ENCODE measurements at places on chromosomes 13 and 19.

- DNase-seq, result no peak
These were observed 12.5 kb downstream of the UBXN6 start for GRCh38 chr19:4444765-4445741.

DNA sequence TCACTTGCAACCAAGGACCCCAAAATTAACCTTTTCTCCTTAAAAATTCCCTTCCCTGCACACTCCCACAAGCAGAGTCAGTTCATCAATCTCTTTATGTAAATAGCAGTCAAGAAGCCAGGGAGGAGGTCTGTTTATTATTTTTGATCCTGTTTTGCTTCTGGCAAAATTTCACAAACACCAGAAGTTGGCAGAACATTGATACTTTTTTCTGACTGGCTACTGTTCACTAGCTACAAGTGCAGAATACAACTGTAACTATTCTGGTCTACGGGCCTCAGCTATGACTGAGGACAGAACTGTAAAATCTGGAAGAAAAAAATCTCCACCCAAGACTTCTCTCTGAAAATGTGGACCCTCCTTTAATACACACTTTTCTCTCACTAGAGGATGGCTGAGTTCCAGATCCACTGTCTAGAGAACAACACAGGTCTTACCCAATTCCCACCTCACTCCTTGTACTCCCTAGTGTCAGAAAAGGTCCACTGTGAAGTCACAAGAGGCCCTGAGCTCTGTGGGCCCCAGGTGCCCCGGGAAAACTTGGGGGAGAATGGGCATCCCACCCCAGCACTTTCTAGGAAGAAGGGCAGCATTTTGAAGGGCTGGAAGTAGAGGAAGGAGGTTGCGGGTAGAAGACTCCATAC is 14.5 kb downstream of the STARD13 start:
- no peak for DNase-seq

DNA sequence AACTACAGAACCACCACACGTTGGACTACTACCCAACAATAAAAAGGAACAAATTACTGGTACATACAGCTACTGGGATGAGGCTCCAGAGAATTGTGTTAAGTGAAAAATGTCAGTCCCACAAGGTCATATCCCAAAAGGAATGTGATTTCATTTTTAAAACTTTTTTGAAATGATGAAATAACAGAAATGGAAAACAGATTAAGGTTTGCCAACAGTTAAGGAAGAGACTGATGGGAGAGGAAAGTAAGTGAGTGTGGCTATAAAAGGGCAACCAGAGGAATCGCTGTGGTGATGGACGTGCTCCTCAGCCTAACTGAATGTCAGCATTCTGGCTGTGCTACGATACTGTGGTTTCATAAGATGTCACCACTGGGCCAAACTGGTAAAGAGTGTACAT is 512.8 kb downstream of the UQCRFS1 start:
- DNase-seq, result no peak

- no peak for DNase-seq
These were observed 376.7 kb downstream of the LIG4 start for GRCh38 chr13:107838588-107839161.

DNA sequence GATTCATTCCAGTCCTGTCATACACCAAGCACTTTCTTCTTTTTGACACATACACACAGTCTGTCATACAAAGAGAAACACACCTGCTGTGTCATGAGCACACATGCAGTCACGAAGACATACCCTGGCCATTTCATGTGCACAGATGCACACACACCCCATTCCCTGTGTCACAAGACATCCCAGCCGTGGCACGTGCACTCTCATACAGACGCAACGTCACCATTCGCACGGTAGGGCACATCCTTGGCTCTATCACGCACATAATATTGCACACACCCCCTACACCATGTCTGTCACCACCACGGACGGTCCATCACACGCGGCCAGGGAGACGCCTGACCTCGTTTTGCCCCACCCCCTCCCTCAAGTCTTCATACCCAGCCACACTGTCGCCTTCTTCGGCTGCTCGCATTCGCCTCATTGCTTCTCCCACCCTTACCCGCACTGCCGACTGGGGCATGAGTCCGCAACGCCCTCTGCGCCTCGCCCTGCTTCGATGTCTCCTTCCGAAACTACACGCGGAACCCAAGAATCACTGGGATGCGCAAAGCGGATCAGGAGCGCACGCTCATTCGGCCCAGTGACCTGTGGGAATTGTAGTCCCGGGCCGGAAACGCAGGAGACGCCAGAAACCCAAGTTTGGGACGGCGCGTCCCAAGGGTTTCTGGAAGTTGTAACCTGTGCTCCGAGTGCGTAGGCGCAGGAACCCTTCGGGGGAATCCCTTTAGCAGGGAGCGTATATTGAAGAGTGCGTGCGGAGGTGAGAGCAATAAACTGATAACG is 6.8 kb upstream of the ZNF283 start:
- peak; percentile 59 for DNase-seq

DNA sequence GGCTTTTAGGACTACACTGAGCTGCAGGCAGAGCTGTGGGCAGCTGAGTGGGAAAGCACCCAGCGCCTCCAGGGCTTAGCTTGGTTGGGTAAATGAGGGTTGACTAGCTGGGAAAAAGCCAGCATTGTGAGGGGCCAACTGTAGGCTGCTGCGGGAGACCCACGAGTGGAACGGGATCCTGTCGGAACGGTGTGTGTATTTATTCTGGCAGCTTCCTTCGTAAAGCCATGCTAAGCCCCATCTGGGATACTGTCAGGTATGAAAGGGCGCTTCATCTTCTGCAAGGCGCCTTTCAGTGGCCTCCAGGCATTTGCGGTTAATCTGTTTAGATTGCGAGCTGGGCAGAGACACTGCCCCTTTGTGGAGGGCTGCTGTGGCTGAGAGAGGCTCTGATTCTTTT is 39.5 kb upstream of the CNMD start:
- no peak for DNase-seq

- DNase-seq, result no peak
These were observed 5.8 kb upstream of the KMT5C start for GRCh38 chr19:55333870-55334269.

DNA sequence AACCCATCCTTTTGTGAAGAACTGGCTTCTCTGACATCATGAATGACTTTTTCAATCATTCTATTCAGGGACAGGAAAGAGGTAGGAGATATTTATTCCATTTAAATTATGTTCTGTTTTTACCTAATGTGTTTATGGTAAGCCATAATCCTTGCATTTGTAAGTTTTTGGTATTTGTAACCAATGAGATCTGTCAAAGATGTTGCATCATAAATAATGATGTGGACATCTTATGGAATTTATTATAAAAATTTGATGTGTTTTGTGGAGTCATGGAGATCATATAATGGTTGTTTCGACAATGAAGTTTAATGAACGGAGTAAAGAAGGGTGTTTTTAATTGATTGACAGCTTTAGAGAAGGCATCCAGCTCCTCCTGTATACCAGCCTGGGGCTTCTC is 67.6 kb downstream of the LMO7 start:
- no peak for DNase-seq

- peak; percentile 87 for DNase-seq
These were observed 104.7 kb downstream of the RGCC start for GRCh38 chr13:41562083-41562482.

DNA sequence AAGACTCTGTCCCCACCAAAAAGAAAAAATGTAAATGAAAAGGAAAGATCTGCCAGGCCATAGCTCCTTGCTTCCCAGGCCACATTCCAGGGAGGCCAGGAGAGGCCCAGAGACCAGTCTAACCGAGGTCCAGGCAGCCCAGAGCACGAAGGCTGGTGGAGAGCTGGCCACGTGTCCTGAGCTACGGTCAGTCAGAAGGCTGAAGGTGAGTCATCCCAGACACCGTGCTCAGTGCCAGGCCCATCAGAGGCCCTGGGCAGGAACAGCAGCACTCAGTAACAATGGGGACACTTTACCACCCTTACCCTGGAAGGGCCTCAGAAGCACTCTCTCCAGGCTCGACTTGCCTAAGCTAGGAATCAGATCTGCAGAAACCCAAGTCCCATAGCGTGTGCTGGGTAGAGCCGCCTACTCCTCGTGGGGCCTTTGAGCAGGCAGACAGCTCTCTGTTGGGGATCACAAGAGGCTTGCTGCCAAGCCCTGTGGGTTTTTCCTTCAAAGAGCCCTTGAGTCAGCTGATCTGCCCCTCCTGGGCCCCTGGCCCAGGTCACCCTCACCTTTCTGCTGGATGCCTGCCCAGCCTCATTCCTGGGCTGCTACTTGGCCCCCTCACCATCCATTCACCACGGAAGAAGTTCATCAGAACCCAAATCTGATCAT is 11.6 kb upstream of the DNMT1 start:
- peak; percentile 79 for DNase-seq

- no peak for DNase-seq
These were observed 4.4 kb downstream of the ELSPBP1 start for GRCh38 chr19:47998800-47999199.

GRCh38 chr13:105805892-105806627 is 729.4 kb downstream of the EFNB2 start:
- no peak for DNase-seq

GRCh38 chr13:23990455-23990854 is 93.2 kb upstream of the C1QTNF9B start:
- DNase-seq, result no peak

- peak; percentile 77 for DNase-seq
These were observed 11.9 kb upstream of the F2RL3 start for GRCh38 chr19:16876904-16877361.

GRCh38 chr13:100108913-100109507 is 20.1 kb downstream of the PCCA start:
- peak; percentile 37 for DNase-seq

- DNase-seq, result peak; percentile 31
These were observed 1240.5 kb downstream of the UQCRFS1 start for GRCh38 chr19:27972291-27973040.

- DNase-seq, result no peak
These were observed 1028.0 kb downstream of the UQCRFS1 start for GRCh38 chr19:28184997-28185396.

GRCh38 chr19:13060964-13061927 is 41.4 kb downstream of the LYL1 start:
- peak; percentile 87 for DNase-seq

DNA sequence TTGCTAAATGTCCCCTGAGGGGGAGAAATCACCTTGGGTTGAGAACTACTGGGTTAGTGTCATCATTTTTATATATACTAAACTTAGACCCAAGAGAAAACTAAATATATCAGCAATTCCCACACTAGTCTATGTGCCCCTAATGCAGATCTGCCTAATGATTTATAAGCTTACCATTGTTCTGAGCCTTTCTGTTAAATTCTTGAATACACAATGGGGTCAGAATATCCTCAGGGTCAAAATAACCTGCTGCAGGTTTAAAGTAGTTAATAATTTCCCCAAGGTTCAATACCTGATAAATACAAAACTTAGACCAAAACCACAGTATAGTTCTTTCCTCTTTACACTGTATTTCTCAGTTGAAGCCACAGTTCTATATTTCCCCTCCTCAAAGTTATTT is 4.6 kb downstream of the VWA8 start:
- DNase-seq, result no peak

- DNase-seq, result peak; percentile 65
These were observed 8.6 kb downstream of the ISOC2 start for GRCh38 chr19:55452749-55453346.

DNA sequence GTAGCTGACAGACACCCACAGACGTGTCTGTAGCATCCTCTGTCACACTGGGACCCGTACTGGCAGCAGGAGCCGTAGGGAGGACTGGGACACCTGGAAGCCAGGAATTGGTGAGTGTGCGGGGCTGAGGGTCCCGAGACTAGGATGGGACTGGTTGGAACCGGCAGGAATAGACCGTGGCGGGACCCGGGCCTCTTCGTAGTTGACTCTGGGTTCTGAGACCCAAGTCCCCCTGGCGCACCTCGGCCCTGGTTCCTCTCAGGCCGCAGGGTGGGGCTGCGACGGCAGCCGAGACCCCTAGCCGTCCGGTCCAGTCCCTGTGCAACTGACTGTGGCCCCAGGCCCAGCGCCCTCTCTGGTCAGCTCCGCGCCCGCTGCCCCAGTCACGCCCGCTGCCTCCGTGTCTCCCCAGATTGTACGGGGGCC is 64.7 kb downstream of the ZNF823 start:
- no peak for DNase-seq

- DNase-seq, result no peak
These were observed 8.8 kb downstream of the PALM3 start for GRCh38 chr19:14053032-14053431.

- DNase-seq, result no peak
These were observed 3.2 kb upstream of the TNPO2 start for GRCh38 chr19:12726988-12727316.

GRCh38 chr13:79282976-79283375 is 123.1 kb downstream of the RBM26 start:
- DNase-seq, result peak; percentile 16

- peak; percentile 33 for DNase-seq
These were observed 9.8 kb downstream of the CLEC4M start for GRCh38 chr19:7772752-7773291.

GRCh38 chr13:111166882-111167675 is 52.0 kb downstream of the ARHGEF7 start:
- no peak for DNase-seq

DNA sequence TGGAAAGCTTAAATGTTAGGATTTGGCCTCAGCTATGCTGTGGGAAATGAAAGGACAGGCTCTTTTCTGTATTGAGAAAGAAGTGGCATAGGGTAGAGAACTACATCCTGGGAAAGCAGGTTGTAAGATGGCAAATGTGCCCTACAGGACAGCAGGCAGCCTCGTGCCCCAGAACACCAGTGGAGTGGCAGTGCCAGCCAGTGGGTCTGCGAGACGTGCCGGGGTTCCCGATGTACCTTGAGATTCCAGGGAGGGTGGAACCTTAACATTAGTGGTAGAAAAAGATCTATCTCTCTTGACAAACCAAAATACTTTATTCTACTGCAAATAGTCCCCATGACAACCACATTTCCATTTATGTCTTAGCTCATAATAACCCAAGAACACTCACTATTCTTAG is 42.7 kb downstream of the DCLK1 start:
- DNase-seq, result no peak

GRCh38 chr13:26984337-26984736 is 187.3 kb downstream of the USP12 start:
- DNase-seq, result no peak

DNA sequence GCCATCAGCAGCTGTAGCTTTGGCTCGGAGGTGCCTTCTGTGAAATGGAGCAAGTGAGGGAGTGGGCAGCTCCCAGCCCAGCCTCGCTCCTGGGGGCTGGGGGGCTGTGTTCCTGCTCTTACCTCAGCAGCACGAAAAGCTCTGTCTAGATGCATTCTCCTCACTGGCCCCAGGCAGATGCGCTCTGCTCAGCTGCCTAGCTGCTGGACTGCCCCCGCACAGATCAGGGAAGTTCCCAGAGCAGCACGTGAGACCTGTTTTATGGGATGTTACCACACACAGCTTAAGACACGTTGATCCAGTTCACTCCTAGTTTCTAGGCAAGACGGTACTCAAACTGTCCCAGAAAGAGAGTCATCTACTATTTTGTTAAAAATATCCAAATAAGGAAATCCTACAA is 13.6 kb downstream of the LCP1 start:
- DNase-seq, result peak; percentile 33

- no peak for DNase-seq
These were observed 26.9 kb downstream of the CDK8 start for GRCh38 chr13:26280822-26281221.

GRCh38 chr13:69168436-69168835 is 939.2 kb upstream of the ATXN8OS start:
- no peak for DNase-seq
